ENCODE measurements at places on chromosomes 7 and 10.

- no peak for DNase-seq
These were observed 95.2 kb downstream of the DNAJB6 start for GRCh38 chr7:157431951-157432540.

- DNase-seq: no peak
These were observed 276.0 kb upstream of the VWC2 start for GRCh38 chr7:49497471-49497870.

DNA sequence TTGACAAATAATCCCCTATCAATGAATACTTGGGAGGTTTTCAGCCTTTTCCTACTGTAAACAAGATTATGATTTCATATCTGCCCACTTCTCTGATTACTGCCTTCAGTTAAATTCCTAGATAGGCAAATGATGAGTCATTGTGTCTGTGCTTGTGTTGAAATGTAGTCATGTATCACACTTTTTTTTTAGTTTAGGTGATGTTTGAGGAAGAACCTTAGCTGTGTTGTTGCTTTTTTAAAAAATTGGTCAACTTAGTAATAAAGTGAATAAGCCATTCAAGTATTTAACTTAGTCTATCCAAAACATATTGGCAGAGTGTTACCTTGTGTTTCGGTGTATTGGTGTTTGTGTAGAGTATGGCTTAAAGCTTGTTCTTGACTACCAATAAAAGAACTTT, 60.0 kb downstream of the WAC start:
- no peak for DNase-seq

- DNase-seq: no peak
These were observed 3.1 kb downstream of the ANKRD22 start for GRCh38 chr10:88848499-88848898.

DNA sequence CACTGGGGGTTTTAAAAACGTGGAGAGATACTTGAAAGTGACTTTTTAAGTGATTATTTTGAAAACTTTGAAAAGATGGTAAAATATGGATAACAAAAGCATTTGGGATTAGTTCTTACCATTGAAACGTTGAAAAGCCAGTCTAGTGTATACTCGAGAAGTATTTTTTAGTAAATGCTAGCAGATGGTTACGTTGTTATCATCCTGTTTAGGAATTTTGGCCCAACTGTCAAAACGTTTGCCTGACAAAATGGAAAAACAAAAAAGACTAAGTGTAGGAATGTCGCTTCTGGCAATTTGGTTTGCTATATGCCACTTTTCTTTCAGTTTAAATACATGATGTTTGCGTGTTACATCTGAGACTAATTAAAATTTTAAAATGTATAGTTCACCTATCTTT, 1.2 kb downstream of the RBM33 start:
- no peak for DNase-seq

- DNase-seq: peak; percentile 8
These were observed 134.8 kb downstream of the WDR37 start for GRCh38 chr10:1190791-1191490.

- no peak for DNase-seq
These were observed 100.5 kb downstream of the CALD1 start for GRCh38 chr7:134879815-134880475.

DNA sequence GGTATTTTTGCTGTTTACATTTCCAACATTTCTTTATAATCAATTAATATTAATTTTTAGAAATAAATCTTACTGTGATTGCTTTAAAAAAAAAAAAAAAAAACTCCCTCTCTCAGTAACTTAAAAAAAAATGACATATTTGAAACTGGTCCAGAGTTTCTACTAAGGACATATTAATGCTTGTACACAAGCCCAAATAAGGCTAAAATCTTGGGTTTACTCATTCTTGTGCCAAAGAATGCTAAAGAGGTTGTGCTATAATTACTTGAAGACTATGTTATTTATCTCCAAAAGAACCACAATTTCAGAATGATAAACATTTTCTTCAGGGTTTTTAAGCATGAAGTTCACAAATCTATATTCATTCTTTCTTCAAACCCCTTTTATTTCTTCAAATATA, 39.4 kb upstream of the PHF14 start:
- no peak for DNase-seq

DNA sequence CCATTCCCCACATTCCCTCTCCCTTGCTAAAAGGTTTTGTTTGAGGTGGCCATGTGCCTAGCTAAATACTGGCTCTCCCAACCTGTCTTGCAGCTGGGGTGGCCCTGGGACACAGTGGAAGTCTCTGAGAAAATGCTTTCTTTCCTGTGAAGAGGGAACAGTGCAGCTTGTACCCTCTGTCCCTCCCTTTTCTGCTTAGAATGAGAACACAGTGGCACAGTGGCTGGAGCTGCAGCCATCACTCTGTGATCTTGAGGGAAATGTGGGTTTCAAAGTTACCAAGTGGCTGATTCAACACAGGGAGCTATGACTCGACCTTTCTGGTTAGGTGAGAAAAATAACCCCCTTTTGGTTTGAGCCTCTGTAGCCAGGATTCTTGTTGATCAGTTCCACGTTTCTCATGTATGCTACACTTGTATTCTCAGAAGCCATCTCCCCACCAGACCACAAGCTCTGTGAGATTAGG, 62.7 kb upstream of the CARD11 start:
- peak; percentile 33 for DNase-seq

DNA sequence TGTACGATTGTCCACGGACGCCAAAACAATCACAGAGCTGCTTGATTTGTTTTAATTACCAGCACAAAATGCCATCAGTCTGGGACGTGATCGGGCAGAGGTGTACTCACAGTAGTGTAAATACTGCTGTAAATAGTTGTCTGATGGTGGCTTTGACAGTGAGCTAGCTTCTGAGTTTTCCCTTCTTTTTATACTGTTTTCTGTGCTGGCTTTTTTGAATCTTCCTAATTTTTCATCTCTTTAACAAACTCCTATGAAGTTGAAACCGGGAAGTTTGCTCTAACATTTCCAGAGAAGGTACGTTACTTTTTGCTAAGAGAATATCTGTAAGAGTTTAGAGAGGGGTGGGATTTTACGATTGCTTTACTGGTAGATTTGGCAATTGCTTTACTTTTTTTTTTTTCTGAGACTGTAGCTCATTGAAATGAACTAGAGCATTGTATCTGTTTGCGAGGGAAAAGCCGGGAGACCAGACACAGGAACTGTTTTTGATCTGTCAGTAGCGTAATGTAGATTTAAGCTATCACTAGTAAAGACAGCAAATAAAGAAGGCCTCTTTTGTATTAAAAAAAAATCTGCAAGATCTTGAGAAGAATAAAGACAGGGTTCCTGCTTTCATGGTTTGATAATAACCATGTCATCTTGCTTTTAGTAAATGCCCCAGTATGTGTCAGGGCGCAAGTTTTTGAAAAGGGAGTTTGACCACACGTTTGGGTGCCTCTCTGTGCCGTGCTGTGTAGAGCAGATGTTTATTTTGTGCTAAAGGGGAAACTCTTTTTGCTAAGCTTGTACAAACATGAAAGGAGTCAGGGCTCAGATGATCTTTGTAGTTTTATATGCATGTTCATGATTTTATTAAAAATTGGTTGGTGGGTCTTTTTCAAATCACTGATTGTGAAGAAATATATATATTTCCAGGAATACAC, 712 bp downstream of the FOXP2 start:
- DNase-seq: no peak

DNA sequence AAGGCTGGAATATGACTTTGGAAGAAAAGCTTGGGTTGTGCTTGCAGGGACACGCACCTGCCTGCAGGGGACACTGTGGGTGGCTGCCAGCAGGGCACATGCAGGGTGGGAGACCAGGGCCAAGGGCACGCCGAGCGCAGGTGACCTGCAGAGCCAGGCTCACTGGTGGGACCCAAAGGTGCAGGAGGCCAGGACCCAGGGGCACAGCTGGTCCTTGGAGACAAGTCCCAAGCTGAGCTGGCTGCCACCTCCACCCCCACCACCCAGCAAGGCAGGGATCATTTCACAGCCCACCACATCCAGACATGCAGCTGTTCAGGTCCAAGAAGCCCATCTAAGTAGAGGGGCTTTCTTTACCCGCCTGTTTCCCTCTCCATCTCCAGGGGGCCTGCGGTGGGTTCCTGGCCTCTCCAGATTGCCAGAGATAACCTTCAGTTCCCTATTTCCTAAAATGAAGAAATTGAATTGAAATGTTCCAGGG, 13.8 kb upstream of the CLIP2 start:
- DNase-seq: peak; percentile 61

DNA sequence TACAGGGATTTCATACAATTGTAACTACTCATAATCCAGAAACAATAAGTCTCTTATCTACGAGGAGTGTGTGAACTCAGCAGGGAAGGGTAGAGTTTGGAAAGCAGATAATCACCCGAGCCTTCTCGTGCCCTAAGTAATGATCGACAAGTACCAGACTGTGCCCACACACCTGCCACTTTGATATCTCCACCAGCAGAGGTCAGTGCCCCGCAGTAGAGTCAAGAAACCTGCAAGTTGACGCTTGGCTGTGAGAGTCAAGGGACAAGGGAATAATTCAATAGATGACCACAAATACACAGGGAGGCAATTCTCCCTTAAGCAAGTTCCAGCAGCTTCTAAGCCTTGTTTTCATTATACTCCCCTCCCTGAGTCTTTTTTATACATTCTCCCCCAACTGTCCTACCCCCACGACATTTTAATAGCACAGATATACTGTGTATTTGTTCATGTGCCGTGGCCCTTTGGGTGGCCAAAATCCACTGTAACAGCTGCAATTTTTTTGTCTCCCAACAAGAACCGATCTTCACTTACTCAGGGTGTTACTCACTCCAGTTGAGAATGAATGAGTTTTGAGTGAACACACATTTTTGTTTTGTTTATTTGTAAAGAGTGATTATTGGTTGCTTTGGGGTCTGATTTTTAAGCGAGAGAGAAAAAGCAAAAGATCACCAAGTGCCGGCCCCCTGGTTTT, 106.9 kb upstream of the RHEB start:
- peak; percentile 72 for DNase-seq

DNA sequence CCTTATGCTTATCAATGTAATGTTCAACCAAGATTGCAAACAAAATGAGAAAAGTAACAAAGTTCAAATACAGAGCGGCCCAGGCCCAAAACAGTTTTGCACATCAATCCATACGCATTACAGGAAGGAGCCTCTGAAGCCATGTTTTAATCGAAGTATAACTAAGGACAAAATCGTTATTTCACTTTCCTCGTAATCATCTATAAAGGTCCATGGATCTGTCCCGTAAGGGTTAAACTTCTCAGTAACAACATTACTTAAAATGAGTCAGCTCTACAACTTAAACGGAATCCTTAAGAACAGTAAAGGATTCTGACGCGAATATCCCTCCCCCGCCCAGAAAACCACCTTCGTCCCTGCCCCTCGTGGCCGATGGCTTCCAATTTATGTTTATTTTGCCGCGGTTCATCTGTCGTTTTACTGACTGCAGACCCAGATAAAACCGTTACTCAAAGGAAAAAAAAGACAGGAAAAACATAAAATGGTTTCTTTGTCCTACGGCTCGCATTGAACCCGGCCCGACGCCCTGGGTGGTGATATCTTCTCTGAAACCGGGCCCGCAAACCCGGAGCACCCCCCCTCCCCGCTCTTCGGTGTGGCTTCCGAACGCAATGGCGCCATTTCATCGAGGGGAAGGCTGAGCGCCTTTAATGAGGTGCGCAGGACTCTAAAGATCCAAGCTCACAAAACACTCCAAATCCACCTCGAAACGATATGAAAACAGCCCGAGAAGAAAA, 1.1 kb downstream of the HNRNPA2B1 start:
- DNase-seq: peak; percentile 76

DNA sequence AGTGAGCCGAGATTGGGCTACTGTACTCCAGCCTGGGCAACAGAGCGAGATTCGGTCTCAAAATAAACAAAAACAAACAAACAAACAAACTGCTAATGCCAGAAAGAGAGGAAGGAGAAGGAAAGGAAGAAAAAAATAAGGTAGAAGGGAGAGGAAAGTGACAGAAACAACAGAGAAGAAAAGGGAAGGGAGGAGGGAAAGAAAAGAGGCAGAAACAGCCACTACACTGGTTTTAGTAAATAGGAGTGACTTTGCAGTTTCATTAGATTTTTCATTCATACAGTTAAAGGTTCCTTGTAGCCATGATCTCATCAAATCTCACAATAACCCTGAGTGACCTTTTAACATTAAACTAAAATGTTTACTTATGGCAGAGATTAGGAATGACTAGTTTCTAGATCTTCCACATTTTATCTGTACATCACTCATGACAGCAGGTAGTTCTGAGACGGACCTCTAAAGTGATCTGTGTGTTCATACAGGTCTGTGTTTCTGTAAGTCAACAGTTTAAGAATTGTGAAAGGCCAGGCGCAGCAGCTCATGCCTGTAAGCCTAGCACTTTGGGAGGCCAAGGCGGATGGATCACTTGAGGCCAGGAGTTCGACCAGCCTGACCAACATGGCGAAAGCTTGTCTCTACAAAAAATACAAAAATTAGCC, 191.3 kb upstream of the KLF14 start:
- DNase-seq: no peak

- no peak for DNase-seq
These were observed 118.7 kb upstream of the SEC61G start for GRCh38 chr7:54877683-54878082.

GRCh38 chr10:30748152-30748973, 118.8 kb upstream of the LYZL2 start:
- DNase-seq: no peak

GRCh38 chr10:34112171-34112782, 702.8 kb downstream of the PARD3 start:
- no peak for DNase-seq

GRCh38 chr10:85420501-85421191, 945.9 kb downstream of the GRID1 start:
- DNase-seq: no peak

DNA sequence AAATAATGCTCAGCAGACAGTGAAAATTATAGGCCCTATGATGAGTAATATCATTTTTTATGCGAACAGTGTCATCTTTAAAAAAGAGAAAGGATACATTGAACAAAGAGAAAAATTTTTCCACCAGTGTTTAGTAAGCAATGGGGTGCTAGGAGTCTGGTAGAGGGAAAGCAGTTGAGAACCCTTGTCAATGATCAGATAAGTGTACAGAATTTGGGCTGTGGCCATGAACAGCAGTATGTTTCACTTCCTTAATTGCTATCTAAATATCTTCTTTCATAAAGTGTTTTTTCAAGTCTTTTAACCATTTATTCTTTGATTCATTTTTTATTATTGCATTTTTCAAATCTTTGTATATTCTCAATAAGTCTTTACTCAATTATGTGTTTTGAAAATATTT, 750.7 kb upstream of the KCND2 start:
- DNase-seq: no peak

GRCh38 chr7:19709249-19709578, 377 bp upstream of the POLR1F start:
- DNase-seq: no peak

GRCh38 chr7:48158404-48158803, 12.9 kb upstream of the ABCA13 start:
- DNase-seq: no peak

- no peak for DNase-seq
These were observed 13.4 kb downstream of the SHH start for GRCh38 chr7:155798673-155799439.

GRCh38 chr7:41010967-41011366, 691.9 kb downstream of the INHBA start:
- DNase-seq: no peak

- no peak for DNase-seq
These were observed 24.5 kb upstream of the FZD1 start for GRCh38 chr7:91239772-91240171.
